ENCODE measurements at places on chromosomes 1 and 21. TPM values are rescaled to one million over a fixed set of nuclear protein-coding genes. Genes with fewer than 3 reads are reported as not detected.

Gene SELL
- 4.3 TPM for total RNA-seq

Gene LCE1B
- total RNA-seq: not detected

Gene KCNH1
- 2.5 TPM for total RNA-seq

Gene KIAA0040
- 21.8 TPM for total RNA-seq

Gene CEP104
- 36.5 TPM for total RNA-seq

Gene SPRR5
- not detected for total RNA-seq

Gene ZFYVE9
- 53.3 TPM for total RNA-seq

Gene RXRG
- 43.3 TPM for total RNA-seq

Gene NHLH2
- total RNA-seq: 0.21 TPM

Gene IGSF5
- total RNA-seq: 0.82 TPM

Gene IL23R
- total RNA-seq: not detected

Gene MRPL24
- 35.0 TPM for total RNA-seq
